ENCODE measurements at places on chromosomes 13 and 19.

DNA sequence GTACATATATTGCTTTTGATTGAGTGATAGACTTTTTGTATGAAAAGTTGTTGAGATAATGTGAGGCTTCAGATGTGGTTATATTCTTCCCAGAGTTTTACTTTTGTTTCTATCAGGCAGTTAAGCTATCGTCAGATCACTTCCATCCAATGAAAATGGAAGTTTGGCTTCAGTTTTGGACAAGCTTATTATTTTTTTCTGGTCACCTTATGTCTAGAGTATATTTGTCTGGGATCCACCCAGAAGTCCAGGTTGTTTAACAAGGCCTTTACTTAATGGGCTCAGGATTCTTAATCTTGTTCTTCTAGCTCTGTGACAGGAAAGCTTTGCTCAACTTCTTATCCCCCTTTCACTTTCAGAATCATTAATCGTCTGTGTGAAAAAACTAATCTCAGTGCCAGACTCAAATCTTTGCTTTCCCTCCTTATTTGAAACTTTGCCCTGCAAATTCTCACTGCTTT is 150.9 kb downstream of the PDS5B start:
- peak; percentile 15 for DNase-seq

- peak; percentile 99 for DNase-seq
Observed at GRCh38 chr13:41588899-41589298, 131.5 kb downstream of the RGCC start.

DNA sequence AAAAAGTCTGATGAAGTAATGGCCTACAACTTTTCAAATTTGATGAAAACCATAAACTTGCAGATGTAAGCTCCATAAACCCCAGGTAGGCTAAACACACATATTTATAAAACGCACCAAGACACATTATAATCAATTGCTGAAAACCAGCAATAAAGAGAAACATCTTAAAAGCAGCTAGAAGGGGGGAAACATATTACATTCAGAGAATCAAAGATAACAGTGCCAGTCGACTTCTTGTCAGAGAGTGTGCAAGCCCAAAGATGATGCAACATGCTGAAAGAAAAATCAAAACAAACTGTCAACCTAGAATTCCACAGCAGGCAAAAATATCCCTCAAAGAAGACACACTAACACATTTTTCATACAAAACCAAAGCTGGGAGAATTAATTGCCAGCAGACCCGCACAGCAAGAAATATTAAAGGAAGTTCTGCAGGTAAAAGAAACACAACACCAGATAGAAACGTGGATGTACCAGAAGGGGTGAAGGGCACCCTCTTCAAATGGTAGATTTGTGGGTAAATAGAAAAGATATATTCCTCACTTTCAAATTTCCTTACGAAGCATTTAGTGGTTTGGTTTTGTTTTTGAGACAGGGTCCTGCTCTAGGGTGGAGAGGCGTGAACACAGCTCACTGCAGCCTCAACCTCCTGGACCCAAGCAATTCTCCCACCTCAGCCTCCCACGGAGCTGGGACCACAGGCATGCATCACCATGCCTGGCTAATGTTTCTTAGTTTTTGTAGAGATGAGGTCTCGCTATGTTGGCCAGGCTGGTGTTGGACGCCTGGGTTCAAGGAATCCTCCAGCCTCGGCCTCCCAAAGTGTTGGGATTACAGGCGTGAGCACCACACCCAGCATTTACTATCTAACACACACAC is 16.5 kb upstream of the ATP1A3 start:
- no peak for DNase-seq

- peak; percentile 56 for DNase-seq
Observed at GRCh38 chr13:59856281-59856810, 307.4 kb downstream of the DIAPH3 start.

GRCh38 chr13:76783798-76784197 is 102.4 kb downstream of the KCTD12 start:
- DNase-seq = no peak

DNA sequence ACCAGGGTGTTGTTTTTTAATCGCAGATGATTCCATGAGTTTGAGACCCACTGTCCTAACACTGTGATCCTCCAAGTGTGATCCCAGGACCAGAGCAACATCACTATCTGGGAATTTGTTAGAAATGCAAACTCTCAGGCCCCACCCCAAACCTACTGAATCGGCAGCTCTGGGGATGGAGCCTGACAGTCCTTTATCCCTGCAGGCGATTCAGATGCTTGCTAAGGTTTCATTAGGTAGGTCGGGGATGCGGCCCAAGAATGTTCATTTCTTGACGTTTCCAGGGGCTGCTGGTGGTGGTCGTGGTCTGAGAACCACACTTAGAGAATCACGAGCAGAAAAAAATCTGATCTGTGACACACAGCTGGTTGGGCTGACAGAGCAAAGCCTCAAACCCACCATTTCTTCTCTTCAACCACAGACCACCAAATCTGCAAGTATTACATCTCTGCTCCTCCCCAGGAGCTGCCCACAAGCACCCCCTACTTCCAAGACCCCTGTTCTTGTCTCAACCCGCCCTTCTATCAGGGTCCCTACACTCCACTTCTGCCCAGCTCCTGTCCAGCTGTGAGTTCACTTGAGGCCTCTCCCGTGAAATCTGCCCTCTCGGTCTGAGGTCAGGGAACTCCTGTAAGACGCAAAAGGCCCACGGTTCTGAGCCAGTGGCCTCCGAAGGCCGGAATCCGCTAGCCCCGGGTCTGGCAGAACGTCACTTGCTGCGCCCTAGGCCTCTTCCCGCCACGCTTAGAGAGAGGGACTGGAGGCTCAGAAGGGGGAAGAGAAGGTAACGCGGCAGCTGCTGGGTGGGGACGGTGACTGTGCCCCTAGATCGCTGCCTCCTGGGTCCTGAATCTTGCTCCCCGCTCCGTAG is 1.1 kb upstream of the FARP1 start:
- no peak for DNase-seq

- DNase-seq = no peak
Observed at GRCh38 chr19:6498294-6499036, 3.6 kb downstream of the TUBB4A start.

DNA sequence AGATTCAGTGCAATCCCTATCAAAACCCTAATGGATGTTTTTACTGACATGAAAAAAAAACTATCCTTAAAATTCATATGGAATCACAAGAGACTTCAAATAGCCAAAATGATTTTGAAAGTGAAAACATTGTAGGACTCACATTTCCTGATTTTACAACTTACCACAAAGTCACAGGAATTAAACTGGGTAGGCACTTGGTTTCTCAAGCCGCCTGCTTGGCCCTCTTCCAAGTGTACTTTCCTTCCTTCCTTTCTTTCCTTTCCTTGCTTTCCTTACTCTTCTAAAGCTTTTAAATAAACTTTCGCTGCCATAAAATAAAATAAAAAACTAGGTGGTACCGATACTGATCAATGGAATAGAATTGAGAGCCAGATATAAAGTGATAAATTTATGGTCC is 21.0 kb upstream of the CD33 start:
- DNase-seq = no peak

DNA sequence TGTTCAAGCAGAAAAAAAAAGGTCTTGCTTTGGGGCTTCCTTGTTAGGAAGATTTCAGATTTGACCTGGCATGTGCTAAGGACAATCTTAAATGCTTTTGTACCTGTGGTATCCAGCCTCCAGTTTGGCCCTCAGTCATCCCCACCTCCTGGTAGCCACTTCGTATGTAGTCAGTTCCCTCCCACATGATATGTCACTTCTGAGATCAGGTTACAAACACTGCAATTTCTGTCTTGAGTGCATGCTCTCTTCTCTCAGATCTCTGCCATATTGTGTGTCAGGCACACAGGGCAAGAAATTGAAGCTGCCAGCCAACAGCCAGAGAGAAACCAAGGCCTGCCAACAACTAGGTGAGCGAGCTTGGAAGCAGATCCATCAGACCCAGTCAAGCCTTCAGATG is 60.3 kb upstream of the STARD13 start:
- DNase-seq = no peak

DNA sequence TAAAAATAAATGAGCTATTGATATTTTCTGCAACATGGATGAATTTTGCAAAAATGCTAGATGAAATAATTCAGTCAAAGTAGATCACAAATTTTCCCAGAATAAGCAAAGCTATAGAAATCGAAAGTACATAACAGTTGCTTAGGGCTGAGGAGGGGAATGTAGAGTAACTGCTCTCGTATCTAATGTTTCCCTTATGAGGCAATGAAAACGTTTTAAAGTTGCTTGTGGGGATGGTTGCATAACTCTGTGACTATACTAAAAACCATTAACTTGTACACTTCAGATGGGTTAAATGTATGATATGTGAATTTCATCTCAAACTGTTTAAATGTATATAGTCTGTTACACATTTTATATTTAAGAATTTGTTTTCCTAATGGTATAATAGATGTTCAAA is 231.7 kb downstream of the GGACT start:
- DNase-seq = no peak

DNA sequence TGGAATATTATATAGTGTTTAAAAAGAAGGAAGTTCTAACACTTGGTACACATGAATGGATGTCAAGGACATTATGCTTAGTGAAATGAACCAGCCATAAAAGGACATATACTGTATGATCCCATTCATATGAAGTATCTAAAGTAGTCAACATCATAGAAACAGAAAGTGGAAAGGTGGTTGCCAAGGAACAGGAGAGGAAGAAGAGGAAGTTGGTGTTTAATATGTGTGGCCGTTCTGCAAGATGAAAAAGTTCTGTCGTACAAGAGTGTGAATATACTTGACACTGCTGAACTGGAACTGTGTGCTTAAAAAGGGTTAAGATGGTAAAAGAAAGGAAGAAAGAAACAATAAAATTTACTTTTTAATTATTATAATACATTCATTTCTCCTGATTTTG is 33.1 kb upstream of the C1QTNF9 start:
- DNase-seq = no peak

- no peak for DNase-seq
Observed at GRCh38 chr13:61592489-61592888, 176.8 kb upstream of the PCDH20 start.

DNA sequence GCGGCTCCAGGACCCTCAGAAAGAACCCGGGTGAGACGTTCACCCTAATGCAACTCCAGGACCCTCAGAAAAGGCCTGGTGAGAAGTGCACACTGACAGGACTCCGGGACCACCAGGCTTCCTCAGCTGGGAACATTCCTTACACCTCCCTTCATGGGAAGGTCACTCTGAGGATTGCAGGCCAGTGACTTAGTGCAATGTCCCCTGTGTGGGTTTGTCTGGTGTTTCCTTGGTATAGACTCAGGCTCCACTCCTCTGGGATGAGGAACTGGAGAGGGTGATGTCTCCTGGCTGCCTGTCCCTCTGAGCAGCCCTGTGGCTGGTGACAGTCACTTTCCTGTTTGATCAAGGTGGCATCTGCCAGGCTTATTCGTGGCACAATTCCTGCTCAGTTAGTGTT is 49.7 kb downstream of the TEX29 start:
- no peak for DNase-seq

DNA sequence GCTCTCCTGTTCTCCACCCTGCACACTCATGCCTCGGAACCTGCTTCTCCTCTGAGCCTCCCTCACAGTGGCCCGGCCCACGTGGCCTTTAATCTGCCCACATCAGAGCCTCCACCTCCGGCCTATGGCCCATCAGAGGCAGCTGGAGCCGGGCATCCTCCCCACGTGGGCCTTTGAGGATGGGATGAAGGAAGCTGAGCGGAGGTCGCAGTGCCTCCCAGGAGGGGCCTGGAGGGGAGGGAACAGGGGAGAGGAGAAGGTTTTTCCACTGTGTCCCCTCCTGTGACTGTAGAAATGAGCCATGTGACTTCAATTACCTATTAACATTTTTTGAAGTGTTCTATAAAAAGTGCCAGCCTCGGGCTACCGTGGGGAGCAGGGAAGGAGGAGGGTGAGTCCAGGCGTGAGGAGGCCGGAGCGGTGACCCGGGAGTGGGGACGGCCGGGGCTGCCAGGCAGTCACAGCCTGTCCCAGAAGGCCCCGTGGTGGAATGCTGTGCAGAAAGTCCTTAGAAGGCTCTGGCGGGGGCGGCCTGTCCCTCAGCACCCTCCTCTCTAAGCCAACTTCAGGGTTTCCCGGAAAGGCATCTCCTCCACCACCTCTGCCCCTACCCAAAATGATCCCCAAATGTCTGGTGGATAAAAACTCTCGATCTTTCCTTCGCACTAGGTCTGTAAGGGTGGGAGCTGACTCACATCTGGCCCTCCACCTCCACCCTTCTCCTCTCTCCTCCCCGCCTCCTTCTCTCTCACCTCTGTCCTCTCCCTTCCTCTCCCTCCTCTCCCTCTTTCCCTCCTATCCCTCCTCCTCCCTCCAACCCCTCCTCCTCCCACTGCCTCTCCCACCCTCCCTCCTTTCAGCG is 24.8 kb upstream of the SLC1A5 start:
- DNase-seq = no peak

DNA sequence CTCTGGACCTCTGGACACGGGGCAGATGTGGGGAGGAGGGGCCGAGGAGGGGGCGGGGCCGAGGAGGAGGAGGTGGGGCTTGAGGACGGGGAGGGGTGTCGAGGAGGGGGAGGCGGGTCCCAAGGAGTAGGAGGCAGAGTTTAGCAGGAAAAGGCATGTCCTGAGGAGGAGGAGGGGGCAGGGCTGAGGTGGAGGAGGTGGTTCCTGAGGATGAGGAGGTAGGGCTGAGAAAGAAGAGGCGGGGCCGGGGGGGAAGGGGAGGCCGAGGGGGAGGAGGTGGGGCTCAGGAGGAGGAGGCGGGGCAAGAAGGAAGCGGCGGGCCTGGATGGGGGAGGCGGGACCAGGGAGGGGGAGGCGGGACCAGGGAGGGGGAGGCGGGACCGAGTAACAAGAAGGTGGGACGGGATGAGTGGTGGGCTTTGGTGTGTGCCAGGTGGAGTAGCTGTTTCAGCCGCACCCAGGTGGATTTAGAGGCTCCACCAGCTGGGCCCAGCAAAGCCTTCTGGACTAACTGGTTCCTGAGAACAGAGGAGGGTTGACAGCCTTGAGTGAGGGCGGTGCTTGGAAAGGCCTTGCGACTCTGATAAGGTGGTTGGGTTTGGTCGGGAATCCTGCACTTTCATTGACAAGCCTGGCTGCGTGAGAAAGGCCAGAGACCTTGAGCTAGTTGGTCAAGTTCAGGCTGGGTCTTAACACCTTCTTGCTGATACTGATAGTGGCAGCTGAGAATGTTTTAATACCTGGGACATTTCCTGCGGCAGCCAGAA is 7.7 kb downstream of the TECR start:
- DNase-seq = peak; percentile 3

DNA sequence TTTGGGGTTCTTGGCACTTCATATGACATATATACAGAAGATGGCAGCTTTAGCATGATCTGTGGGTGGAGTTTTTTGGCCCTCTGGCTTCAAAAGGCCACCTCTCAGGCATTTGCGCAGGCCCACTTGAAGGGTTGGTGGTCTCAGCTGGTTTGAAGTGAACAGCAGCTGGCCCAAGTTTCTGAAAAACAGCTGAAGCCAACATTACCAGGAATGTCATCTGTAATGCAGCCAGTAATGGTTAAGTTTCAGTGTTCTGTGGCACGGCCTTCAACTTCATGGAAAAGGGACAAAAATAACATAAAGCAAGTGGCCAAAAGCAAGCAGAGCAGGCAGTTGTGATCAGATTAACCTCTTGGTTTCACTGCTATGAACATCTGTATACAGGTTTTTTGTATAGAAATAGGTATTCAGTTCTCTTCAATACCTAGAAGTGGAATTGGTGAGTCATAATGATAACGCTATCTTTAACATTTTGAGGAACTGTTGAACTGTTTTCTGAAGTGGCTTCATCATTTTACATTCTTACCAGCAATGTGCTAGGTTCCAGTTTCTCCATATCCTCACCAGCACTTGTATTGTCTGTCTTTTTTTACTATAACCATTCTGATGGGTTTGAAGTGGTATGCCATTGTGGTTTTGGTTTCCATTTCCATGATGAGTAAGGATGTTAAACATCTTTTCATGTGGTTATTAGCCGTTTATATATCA is 245.4 kb downstream of the SHISA2 start:
- no peak for DNase-seq

Measured in HCEC 1CT (cell line).